Pancreas (tissue), 10 donors: ENCODE measurements at places on chromosomes 3 and 15. TPM values are rescaled to one million over a fixed set of nuclear protein-coding genes. Genes with fewer than 3 reads are reported as not detected.

DNA sequence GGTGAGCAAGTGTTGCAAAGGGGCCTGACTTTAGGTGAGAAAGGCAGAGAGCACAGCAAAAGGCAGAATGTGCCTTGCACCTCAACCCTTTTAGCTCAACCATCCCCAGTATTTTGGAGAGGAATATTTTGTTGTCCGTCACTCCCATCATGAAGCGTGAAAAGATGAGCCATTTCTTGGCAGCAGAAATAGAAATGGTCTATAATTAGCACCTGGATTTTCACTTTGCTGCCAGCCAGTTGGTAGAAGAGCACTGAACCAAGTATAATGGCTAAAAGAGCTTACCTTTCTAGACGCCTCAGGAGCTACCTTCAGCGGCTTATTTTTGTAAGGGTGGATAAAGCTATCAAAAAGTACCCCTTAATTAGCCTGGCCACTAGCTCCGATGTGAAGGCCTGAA is 406.7 kb downstream of the OCA2 start:
- H3K27me3 ChIP-seq: no peaks in the 10 kb centered on the region
- H3K4me1 ChIP-seq: no peaks in the 10 kb centered on the region
- no peak overlapping the region for H3K27ac ChIP-seq

DNA sequence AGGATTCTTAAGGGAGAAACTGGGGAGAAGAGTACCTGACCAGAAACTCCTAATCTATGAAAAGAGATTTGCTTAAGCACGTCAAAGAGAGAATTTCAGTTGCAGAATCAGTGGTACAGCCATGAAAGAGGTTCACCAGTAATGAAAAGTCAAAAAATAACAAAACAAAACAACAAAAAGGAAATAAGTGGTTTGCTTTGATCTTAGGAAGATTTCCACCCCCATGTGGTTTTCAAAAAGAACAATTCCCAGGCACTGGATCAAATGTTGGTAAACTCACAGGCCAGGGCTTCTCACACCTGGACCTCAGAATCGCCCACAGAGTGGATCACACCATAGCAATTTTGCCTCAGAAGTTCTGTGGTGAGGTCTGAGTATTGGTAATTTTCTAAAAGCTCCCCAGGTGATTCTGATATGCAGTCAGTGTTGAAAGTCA is 67.5 kb downstream of the TMEM39A start:
- no peaks in the 10 kb centered on the region for H3K27me3 ChIP-seq
- no peak for DNase-seq
- H3K4me3 ChIP-seq: no peak overlapping the region
- H3K4me1 ChIP-seq: no peaks in the 10 kb centered on the region

DNA sequence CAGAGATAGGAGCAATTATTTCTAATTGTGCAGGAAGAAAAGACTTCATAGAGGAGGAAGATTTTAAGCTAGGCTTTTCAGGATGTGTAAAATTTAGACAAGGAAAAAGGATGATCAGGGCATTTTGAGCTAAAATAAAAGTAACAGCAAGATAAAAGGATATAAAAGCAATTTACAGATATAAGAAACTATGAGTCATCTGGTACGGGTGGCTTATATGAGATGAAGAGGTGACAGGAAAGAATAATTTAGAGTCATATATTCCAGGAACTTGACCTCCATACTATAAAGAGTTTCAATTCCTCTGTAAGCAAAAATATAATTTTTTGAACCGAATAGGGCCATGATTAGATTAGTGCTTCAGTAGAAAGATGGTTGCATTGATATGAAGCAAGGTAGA is 273.7 kb downstream of the RBMS3 start:
- H3K4me1 ChIP-seq: no peaks in the 10 kb centered on the region
- H3K36me3 ChIP-seq: no peaks in the 10 kb centered on the region
- no peak overlapping the region for H3K4me3 ChIP-seq
- H3K27me3 ChIP-seq: no peaks in the 10 kb centered on the region

DNA sequence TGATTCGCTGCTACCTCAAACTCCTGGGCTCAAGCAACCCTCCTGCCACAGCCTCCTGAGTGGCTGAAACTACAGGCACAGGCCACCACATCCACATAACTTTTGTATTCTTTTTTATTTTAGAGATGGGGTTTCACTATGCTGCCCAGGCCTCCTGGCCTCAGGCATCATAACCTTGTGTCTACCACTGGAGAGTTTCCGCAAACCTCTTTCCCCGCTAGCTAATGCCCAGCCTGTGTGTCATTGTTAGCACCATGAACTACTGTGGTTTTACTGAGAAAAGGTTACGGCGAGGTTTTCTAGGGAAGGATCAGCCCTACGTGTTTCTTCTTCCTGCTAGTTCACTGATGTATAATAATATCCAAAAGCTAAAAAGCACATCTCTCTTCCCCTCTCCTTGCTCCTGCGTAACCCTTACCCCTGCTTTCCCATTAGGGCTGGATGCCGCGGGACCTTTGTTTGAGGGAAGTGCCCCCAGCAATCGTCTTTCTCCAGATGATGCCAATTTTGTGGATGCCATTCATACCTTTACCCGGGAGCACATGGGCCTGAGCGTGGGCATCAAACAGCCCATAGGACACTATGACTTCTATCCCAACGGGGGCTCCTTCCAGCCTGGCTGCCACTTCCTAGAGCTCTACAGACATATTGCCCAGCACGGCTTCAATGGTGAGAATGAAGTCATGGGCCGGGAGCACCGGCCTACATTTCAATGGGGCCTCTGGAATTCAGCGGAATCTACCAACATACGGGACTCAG is 113.7 kb downstream of the LIPC start:
- H3K4me1 ChIP-seq: peaks cover 4% of the 10 kb centered on the region
- no peak overlapping the region for H3K27ac ChIP-seq
- DNase-seq: no peak
- no peaks in the 10 kb centered on the region for H3K36me3 ChIP-seq

- no peak overlapping the region for H3K4me3 ChIP-seq
- peaks cover under 1% of the 10 kb centered on the region for H3K4me1 ChIP-seq
- H3K27me3 ChIP-seq: no peaks in the 10 kb centered on the region
- no peak for DNase-seq
- no peaks in the 10 kb centered on the region for H3K36me3 ChIP-seq
Observed at GRCh38 chr3:111669926-111670630, 74.9 kb upstream of the ZBED2 start.

GRCh38 chr3:50254577-50255250 is 14.2 kb upstream of the SEMA3B start:
- DNase-seq: no peak
- H3K27me3 ChIP-seq: no peaks in the 10 kb centered on the region
- no peak overlapping the region for H3K27ac ChIP-seq
- H3K36me3 ChIP-seq: peaks cover 27% of the 10 kb centered on the region
- H3K4me1 ChIP-seq: no peaks in the 10 kb centered on the region
- no peak overlapping the region for H3K4me3 ChIP-seq

- no peaks in the 10 kb centered on the region for H3K27me3 ChIP-seq
- no peak overlapping the region for H3K4me3 ChIP-seq
- H3K4me1 ChIP-seq: no peaks in the 10 kb centered on the region
- DNase-seq: no peak
Observed at GRCh38 chr3:14631687-14632441, 19.7 kb upstream of the CCDC174 start.

DNA sequence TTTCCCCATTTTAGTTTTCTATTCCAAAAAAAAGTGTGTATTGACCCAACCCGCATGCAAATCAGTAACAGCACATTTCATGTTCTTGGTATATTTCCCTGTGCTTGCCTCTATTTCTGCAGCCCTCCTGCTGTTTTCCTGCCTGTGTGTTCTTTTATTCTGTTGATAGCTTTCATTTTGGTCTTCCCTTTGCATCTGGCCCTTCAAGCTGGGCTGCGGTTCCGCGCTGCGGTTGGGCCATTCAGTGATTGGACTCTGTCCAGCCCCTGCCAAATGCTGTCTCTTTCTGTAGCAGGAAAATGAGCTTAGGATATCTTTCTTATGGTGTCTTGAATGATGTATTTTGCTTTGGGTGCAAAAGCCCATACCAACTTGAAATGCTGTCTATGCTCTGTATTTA is 49.9 kb downstream of the ZNF621 start:
- H3K4me3 ChIP-seq: no peak overlapping the region
- H3K4me1 ChIP-seq: no peaks in the 10 kb centered on the region
- H3K27ac ChIP-seq: no peak overlapping the region

DNA sequence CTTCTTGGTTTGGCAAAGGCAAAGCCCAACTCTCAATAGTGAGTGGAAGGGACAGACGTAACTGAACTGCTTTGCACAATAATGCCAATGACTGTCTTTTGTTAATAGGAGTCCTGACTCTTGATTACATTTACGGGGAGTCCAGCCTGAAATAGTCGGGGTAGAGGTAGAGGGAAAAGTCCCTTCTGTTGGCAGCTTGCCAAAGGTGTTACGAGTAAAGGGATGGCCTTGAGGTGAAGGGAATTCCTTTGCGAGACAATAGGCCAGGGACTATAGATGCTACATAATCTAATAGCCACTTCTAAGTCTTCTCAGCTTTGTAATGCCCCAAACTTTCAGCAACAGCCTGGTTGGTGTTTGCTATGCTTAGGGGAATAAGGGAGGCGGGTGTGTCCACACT is 2.2 kb upstream of the SENP2 start:
- no peaks in the 10 kb centered on the region for H3K36me3 ChIP-seq
- H3K27ac ChIP-seq: no peak overlapping the region
- DNase-seq: no peak
- no peaks in the 10 kb centered on the region for H3K4me1 ChIP-seq
- no peaks in the 10 kb centered on the region for H3K27me3 ChIP-seq

DNA sequence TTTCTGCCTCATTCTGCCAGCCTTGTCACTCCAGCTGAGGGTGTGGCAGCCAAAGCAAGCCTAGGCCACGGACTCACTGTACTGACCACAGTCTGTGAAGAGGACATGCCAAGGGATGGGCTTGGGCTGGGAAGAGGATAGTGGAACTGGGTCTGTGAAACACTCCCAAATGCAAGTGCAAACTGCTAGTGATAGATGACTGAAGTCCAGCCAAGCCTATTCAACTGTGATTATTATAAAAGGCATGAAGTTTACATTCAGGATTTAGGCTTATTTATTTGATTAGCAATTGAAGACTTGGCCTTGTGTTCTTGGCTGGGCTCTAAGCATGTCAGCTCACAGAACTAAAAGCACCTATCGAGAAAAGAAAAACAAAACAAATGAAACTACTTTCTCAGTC is 84.9 kb upstream of the UBE2E1 start:
- H3K36me3 ChIP-seq: no peaks in the 10 kb centered on the region
- H3K4me1 ChIP-seq: no peaks in the 10 kb centered on the region
- H3K27me3 ChIP-seq: no peaks in the 10 kb centered on the region
- DNase-seq: no peak

GRCh38 chr3:183253528-183254486 is 754 bp downstream of the B3GNT5 start:
- no peaks in the 10 kb centered on the region for H3K36me3 ChIP-seq
- H3K27me3 ChIP-seq: no peaks in the 10 kb centered on the region
- peaks cover 8% of the 10 kb centered on the region for H3K4me1 ChIP-seq

DNA sequence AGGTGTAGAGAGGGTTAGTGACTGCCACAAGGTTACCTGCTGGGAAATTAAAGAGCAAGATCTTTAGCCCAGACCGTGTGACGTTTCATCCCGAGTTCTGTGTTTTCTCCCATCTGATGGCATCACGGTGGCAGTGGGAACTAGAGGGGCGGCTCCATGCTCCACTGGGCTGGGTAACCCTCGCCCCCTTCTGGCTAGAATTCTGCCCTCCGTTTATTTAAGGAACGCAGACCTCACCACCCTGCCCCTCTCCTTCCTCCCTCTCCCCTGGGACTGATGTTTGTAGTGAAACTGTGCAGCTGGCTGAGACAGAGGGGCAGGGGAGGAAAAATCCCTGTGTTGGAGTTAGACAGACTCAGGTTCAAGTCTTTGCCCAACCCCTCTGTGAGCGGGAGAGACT is 65.6 kb downstream of the ITGA11 start:
- no peak overlapping the region for H3K27ac ChIP-seq
- no peak for DNase-seq
- H3K36me3 ChIP-seq: no peaks in the 10 kb centered on the region
- H3K4me1 ChIP-seq: no peaks in the 10 kb centered on the region

- H3K27ac ChIP-seq: no peak overlapping the region
- no peak for DNase-seq
- no peaks in the 10 kb centered on the region for H3K36me3 ChIP-seq
- no peak overlapping the region for H3K4me3 ChIP-seq
- no peaks in the 10 kb centered on the region for H3K4me1 ChIP-seq
- no peaks in the 10 kb centered on the region for H3K27me3 ChIP-seq
Observed at GRCh38 chr15:33218071-33218491, 23.6 kb upstream of the FMN1 start.

TTLL13 gene
- total RNA-seq: not detected

TCF12 gene
- 27.1 TPM for total RNA-seq

SOX14 gene
- total RNA-seq: not detected

PPIP5K1 gene
- total RNA-seq: 16.1 TPM

ZNF592 gene
- 16.6 TPM for total RNA-seq

PCSK6 gene
- total RNA-seq: 4.5 TPM

NUTM1 gene
- total RNA-seq: not detected

TRPM1 gene
- total RNA-seq: not detected

CHRNA7 gene
- 9.2 TPM for total RNA-seq
